ENCODE measurements at places on chromosomes 11 and 22.

- DNase-seq, result no peak
Observed at GRCh38 chr22:37681001-37681424, 5.1 kb upstream of the NOL12 start.

DNA sequence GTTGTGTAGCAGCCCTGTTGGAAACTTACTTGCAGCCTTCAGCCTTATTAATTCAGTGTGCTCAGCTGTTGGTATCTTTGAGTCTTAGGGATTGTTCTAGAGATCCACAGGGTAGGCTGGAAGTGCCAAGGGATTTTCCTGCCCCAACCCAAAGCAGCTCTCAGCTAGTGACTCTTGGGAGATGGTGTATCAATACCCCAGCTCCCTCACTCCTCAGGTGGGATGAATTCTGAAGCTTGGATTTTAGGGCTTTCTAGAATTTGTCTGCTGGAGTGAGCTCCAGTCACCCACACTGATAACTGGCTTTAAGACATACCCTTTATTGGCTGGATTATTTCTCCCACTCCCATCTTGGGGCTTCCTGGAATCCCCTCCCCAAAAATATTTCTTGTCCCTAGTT, 493.0 kb downstream of the MN1 start:
- DNase-seq, result no peak

- DNase-seq, result no peak
Observed at GRCh38 chr22:26564181-26564580, 25.8 kb downstream of the TPST2 start.

DNA sequence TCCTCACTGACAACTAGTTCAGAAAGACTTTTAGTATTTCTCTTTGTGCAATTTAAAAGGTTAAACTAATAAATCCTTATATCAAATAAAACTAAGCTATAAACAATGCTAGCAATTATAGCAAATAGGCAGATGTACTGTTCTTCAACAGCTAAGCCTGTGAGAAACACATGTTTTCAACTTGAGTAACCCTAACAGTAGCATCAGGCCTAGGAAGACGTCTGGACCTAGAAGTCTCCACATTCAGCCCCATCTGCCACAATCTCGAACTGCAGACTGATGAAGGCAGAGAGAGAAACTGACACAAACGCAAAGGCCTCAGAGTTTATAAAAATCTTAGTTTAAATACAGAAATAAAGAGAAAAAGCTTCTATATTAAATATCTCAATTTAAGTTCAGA, 2.5 kb downstream of the ST13 start:
- no peak for DNase-seq

GRCh38 chr22:50551160-50551752, 5.6 kb downstream of the KLHDC7B start:
- no peak for DNase-seq

DNA sequence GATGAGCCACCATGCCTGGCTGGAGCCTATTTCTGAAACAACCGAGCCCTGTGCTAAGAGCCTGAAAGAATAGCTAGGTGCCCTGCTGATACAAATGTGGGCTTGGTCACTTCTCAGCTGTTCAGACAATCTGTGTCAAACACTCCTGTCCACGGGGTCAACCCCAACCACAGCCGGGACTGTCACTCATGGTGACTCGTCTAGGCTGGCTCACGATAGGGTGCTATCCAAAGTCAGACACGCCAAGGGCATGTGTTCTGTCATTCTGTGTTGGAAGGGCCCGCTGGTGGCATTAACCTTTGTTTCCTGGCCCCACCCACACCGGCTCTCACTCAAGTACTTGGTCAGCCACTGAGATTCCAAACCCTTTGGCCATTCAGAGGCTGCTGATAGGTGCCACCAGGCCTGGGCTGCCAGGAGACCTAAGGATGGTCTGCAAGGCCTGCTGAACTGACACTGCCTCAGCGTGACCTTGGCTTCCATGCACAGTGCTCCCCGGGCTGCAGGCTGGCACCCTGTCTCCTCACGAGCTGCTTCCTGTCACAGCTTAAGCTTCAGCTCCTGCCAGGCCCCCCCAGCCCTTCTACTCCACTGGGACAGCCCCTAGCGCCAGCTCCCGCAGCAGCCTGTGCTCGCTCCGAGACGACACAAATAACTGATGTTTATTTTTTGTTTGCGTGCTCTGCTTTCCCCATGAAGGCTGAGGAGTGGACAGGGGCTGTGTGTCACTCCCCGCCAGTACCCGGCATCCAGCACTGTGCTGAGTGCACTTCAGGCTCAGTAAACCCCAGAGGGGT, 14.2 kb upstream of the CDC42BPG start:
- no peak for DNase-seq

DNA sequence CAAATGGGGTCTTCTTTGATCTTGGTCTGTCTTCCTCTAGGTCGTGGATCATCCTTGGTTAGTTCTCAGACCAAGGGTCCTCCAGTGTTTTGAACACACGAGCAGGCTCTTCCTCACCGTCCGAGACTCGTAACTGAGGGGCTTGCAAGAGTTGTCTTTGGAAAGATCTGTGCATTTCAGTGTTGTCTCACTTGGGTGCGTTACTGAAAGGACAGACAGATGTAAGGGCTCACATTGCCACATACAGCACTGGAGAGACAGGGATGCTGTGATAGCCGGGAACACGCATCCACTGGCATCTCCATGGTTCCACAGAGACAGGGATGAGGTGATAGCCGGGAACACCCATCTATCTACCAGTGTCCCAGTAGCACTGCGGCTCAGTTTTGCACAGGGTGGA, 15.7 kb downstream of the GLB1L2 start:
- no peak for DNase-seq
